ENCODE measurements at places on chromosomes 3 and 15. TPM values are rescaled to one million over a fixed set of nuclear protein-coding genes. Genes with fewer than 3 reads are reported as not detected.

Gene MLF1
- polyA plus RNA-seq: 65.4 TPM

DNA sequence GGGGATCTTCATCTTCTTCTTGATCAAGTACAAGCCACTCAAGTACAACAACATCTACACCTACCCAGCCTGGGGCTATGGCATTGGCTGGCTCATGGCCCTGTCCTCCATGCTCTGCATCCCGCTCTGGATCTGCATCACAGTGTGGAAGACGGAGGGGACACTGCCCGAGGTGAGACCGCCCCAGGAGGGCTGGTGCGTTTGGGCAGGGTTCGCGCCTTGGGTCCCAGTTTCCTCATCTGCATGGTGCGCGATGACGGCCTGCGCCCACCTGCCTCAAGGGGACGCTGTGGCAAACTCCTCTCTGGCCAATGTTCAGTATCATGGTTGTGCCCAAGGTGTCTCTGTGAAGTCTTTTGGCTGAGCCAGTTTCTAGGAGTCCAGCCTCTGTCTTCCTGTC is 57.5 kb upstream of the SLC6A1 start:
- no peak for DNase-seq

DNA sequence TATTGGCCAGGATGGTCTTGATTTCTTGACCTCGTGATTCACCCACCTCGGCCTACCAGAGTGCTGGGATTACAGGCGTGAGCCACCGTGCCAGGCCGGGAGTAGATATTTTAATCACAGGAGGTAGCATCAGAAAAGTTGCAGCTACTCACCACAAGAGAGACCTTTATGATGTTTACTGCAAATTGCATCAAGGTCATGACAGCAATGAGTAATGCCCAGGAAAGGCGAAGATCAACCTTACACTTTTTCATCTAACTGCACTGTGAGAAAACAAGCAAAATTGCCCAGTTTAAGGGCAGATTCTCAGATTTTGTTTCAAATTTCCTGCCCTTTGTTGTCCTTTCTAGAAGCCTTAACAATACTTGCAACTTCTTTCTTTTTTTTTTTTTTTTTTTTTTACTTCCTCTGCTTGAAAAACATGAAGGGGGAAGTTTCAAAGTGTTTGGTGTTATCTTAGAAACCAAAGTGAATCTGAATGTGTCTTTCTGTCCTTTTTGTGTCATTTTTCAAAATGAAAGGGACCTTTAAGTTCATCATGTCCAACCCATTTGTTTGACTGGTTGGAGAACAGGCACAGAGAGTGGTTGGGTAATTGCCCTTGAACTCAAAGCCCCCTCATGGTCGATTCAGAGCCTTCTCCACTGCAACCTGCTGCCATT is 25.0 kb downstream of the TGFBR2 start:
- no peak for DNase-seq

Gene AADACL2
- not detected for polyA plus RNA-seq

GRCh38 chr3:57948080-57948671 is 60.0 kb upstream of the FLNB start:
- DNase-seq: no peak

- DNase-seq: no peak
Measured at GRCh38 chr3:158152186-158152585, 42.3 kb downstream of the RSRC1 start.

Gene IGF2BP2
- 78.3 TPM for polyA plus RNA-seq

- DNase-seq: no peak
Measured at GRCh38 chr3:155069729-155070128, 10.4 kb upstream of the MME start.

DNA sequence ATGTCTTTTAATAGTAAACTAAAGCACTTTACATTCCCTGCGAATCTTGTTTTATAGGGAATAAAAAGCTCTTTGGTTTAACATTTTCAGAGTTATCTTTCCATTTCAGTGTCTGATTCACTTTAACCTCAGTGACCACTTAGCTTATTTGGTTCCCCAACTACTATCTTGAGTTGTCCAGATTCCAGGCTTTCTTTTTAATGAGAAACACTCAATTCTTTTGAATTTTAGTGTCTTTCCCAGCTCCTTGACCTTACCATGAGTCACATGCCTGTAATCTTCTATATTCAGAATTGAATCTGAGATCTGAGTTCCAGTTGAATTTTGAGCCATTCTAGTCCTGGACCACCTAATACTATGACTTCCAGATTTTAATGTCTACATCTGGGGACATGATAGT is 144.4 kb downstream of the KCNAB1 start:
- no peak for DNase-seq

Gene HTD2
- polyA plus RNA-seq: 17.9 TPM

- DNase-seq: no peak
Measured at GRCh38 chr3:139610886-139611285, 66.9 kb downstream of the NMNAT3 start.

GRCh38 chr15:52100807-52101442 is 11.7 kb downstream of the BCL2L10 start:
- no peak for DNase-seq

- DNase-seq: no peak
Measured at GRCh38 chr3:195274259-195274966, 3.5 kb upstream of the XXYLT1 start.

Gene ESYT3
- 0.75 TPM for polyA plus RNA-seq

Gene LAMB2
- 362 TPM for polyA plus RNA-seq

GRCh38 chr3:107209302-107209990 is 167.8 kb upstream of the CCDC54 start:
- no peak for DNase-seq

GRCh38 chr3:47617086-47618010 is 38.7 kb upstream of the CSPG5 start:
- no peak for DNase-seq

Gene PRR20G
- polyA plus RNA-seq: not detected

Gene COPB2
- 134 TPM for polyA plus RNA-seq

Gene SLC24A5
- polyA plus RNA-seq: 0.54 TPM

DNA sequence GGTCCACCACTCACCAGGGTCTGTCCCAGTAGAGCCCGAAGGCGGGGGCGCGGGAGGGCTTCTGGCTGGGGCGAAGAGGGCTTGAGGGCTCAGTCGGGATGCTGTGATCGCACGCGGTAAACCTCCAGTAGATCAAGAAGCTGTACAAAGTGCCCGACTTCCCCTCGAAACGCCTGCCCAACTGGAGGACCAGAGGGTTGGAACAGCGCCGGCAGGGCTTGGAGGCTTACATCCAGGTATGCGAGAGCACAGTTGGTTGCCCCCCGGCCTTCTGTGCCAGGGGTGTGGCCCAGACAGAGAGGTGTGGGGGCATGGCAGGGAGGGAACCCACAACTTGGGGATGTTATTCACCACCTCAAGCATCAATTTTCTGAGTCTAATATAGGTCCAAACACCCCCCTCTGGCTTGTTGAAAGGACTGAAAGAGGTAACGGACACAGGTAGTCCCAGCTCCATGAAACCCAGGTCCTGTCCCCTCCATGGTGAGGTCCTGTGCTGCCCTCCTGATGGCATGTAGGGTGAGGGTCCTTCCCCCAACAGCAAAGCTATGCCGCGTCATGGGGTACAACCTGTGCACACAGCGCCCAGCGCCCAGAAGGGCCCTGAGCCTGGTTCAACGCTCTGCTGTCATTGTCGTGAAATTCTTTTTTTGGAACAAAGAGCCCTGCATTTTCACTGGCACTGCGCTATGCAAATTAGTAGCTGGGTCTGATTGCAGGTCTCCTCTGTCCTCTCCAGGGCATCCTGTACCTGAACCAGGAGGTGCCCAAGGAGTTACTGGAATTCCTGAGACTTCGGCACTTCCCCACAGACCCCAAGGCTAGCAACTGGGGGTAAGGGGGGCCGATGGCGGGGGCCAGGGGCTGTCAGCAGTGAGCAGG is 1.2 kb downstream of the SNX22 start:
- DNase-seq: no peak

Gene CSPG4
- polyA plus RNA-seq: 10.2 TPM

Gene SCAMP5
- polyA plus RNA-seq: 24.8 TPM

- DNase-seq: no peak
Measured at GRCh38 chr3:75631541-75631940, 32.6 kb upstream of the FRG2C start.

GRCh38 chr3:4139462-4140140 is 163.6 kb upstream of the SETMAR start:
- DNase-seq: no peak

GRCh38 chr3:151213881-151214280 is 10.9 kb upstream of the GPR171 start:
- DNase-seq: no peak

Gene ZDHHC23
- polyA plus RNA-seq: 9.0 TPM

- DNase-seq: no peak
Measured at GRCh38 chr3:153349108-153349499, 187.1 kb downstream of the RAP2B start.

- DNase-seq: no peak
Measured at GRCh38 chr3:171256445-171257250, 203.6 kb downstream of the TNIK start.

DNA sequence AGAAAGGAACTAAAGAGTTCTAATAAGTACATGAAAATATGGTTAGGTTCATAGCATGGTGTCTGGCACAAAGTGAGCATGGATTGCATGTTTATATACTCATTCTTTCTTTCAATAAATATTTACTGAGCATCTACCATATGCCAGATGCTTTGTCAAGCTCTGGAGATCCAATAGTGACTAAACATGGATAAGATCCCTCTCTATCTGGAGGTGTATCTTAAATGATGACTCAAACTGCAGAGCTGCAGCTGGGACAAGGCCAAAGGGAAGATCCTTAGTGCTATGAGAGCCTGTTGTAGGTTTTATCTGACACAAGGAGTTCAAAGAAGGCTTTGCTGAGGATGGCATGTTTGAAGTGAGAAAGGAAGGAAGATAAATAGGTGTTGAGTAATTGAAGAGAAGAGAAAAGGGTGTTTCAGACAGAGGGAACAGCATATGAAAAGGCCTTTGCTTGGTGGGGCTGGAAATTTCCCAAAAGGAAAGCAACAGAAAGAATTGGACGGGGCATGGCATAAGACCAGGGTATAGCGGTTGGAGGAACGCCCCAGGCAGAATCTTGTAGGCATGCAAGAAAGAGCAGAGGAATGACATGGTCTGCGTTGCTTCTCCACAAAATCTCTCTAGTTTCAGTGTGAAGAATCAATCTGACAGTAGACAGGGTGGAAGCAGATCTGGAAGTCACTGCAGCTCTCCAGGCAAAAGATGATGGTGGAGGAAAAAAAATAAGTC is 239.9 kb upstream of the LRTM1 start:
- no peak for DNase-seq

DNA sequence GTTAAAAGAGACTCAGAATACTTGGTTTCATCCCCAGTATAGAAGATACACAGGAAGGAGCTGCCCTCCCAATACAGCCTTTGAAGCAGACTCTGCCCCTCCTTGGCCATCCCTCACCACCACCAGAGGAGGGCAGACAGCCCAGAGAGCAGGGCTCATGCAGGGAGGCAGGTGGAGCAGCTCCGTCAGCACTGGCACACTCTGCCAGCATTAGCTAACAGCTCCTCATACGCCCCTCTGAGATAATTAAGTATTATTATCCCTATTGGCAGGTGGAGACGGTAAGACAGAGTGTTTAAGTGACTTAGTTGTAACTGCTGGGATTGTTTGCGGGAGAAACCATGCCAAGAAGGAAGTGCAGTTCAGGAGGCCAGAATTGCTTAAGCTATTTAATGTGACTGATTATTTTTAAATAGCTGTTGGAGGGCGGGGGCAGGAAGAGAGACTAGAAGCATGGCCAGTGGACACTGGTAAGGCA is 434.0 kb downstream of the EPHB1 start:
- DNase-seq: no peak

GRCh38 chr3:195238081-195238571 is 32.8 kb downstream of the XXYLT1 start:
- no peak for DNase-seq

DNA sequence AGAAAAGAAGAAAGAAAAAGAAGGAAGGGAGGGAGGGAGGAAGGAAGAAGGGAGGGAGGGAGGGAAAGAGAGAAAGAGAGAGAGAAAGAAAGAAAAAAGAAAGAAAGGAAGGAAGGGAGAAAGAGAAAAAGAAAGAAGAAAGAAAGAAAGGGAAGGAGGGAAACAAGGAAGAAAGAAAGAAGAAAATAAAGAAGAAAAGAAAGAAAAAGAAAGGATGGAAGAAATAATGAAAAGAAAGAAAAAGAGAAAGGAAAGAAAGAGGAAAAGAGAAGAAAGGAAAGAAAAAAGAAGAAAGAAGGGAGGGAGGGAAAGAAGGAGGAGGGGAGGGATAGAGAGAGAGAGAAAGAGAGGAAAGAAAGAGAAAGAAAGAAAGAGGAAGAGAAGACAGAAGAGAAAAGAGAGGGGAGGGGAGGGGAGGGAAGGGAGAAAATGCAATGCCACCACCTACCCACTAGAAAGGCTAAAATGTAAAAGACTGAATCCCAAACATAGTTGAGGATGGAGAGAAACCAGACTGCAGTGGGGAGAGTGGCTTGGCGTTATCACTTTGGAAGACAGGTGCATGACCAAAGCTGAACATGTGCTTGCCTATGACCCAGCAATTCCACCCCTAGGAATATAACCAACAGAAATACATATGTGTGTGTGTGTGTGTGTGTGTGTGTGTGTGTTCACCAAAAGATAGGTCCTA is 66.9 kb upstream of the KLF13 start:
- DNase-seq: no peak

DNA sequence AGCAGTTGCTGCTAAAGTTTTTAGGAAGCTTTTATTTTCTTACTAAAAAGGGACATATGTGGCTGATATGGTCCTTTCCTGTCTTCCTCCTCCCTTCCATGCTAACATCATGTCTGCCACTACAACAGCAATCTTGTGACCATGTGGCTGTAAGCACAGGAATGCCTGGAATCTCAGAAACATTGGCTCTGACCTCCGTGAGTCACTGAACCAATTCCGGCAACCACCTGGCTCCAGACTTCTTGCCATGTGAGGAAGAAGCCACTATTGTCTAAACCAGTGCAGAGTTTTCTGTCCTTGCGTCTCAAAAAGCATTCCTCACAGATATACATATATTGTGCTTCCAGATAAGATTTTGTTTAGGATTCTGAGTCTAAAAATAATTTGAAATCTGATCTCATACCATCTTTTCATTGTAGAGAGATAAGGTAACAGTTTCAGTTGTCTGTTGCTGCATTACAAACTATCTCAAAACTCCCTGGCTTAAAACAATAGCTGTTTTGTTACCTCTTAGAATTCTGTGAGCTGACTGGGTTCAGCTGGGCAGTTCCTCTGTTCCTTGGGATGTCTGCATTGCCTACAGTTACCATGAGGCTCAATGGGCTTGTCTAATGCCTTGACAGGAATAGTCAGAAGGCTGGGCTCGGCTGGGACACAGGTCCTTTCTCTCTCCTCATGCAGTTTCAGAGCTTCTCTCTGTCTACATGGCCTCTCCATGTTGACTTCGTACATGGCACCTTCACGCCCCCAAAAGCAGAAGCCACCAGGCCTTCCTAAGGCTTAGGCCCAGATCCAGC is 77.3 kb upstream of the MAGI1 start:
- DNase-seq: no peak

DNA sequence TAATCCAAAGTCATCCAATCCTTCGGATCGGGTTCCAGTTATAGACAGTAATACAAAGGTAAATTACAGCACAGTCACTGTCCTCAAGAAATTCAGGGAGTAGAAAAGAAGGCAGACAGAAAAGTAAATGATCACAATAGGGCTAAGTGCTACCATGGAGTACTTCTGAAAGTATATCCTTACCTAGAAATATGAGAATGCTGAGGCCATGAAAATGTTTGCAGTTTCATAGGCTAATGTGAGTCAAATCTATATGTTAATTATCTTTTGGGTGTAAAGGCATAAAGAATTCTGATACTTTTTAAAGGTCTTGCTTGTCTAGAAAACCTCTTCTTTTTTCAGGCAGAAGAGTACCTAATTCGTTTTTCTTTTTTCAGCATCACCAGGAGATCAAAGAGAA is 29.8 kb downstream of the PBRM1 start:
- no peak for DNase-seq
